ENCODE measurements at places on chromosomes 3 and 15.

- no peak for DNase-seq
Measured at GRCh38 chr15:62515696-62516395, 350.8 kb upstream of the C2CD4B start.

- DNase-seq, result no peak
Measured at GRCh38 chr15:72389231-72389630, 8.9 kb upstream of the TMEM202 start.

DNA sequence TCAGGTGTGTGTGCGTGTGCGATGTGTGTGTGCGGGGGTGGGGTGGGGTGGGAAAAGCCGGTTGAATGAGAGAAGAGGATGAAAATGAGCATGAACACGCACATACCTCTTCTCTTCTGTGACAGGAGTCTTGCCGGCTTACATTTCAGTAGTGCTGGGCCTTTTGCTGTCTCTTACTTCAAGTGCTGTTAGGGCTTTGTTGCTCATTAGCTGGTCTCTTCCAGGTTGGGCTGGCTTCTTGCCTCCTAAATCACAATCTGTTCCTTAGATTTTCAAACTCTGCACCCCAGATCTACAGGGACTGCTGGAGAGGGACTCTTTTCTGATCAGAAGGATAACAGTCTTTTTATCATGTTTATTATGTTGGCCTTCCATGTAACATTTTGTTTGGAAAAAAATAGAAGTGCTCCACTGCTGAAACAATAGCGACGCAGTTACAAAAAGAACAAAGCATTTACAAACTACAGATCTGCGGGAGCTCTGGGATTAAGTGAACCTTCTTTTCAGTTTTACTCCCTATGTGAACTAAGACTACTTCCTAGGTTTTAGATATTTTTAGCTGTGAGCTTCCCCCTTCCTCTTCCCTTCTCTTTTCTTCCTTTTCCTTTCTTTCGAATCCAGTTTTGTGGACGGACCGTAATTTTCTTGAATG lies 48.5 kb downstream of the USP13 start:
- no peak for DNase-seq

- DNase-seq, result no peak
Measured at GRCh38 chr3:55160241-55160983, 232.6 kb upstream of the LRTM1 start.

DNA sequence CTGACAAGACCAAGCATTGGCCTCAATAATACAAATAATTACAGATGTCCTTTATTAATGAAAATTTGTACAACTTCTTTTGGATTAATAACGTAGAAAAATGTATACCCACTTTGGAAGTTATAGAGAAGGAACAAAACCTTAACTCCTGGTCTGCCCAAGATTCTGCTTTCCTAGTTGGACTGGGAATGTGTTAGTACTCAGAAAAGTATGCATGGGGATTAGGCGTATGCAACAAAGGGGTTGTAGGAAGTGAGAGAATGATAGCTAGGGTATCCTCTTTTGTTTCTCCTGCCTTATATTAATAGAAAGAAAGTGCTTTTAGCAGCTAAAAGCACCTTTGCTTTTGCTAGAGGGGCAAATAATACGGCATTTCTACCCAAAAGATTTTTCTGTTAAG lies 116.2 kb upstream of the LRRFIP2 start:
- DNase-seq, result no peak

- peak; percentile 27 for DNase-seq
Measured at GRCh38 chr3:175941352-175941751, 1082.2 kb downstream of the NAALADL2 start.

DNA sequence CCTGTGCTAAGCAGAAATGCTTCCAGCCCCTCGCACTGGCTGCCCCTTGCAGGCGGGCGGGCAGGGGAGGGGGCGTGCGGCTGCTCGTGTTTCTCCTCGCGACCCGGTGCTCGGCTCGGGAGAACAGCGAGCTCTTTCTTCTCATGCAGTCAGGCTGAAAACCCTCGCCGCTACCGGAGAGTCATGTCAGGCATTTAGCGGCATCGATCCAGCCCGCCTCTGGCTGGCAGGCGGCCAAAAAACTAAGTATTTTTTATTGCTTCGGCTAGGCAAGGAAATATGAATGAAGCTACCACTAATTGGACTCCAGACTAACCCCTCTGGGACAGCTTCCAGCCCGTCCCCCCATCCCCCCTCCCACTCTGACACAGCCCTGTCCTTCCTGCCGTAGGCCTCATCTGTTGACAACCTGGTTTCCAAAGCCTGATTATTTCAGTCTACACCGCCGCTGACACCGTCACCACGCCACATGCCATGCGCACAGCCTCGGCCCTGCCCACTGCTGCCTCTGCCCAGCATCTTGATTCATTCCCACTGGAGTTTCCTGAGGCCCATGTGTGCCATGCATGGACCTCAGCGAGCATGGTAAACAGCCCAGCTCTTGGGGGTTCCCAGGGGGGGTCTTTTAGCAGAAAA lies 35.3 kb downstream of the TLE3 start:
- DNase-seq, result peak; percentile 91

- no peak for DNase-seq
Measured at GRCh38 chr3:38314112-38314763, 32.1 kb downstream of the SLC22A14 start.

DNA sequence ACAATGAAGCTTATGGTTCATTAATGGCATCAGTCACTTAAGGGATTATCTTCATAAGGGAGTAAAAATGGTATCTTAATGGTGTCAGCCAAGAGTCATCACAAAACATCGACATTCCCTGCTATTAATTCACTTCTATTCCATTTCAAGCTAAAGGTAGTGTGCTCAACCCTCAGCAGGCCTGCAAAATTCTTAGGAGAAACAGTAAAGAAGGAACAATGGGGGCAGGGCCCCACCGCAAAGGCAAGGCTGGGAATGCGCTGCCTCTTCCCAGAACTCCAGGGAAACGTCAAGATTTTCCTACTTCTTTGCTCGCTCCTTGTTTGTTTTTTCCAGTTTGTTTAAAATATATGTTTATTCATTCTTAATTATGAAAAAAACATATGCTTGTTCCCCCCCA lies 187.3 kb upstream of the TSC22D2 start:
- DNase-seq, result no peak

GRCh38 chr3:121736112-121736511 lies 13.4 kb downstream of the GOLGB1 start:
- DNase-seq, result no peak

DNA sequence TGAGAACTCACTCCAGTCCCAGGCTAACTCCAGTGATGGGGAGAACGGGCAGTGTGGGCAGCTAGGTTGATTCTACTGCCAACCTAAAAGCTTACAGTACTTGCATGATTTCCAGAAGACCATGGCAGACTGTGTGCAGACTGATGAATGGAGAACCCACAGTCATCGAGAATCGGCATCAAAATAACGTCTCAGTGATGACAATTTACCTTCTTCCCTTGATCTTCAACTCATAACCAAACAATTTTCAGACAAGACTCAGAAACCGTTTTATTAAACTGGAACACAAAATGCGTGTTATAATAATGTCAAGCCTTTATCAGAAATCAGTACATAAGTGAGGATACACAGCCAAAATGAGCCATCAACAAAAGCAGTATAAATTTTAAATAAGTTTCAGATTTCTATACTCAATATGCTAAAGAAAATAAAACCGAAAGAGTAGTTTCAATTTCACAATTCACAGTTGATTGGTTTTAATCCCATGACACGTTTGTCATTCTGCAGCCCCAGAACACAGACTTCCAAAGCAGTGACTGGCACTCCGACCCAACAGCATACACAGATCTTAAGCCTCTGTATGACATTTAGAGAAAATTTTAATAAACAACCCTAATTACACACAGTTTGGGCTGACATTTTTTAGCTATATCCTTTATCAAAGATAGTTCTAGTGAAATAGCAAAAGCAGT lies 54.5 kb downstream of the ZMAT3 start:
- no peak for DNase-seq

DNA sequence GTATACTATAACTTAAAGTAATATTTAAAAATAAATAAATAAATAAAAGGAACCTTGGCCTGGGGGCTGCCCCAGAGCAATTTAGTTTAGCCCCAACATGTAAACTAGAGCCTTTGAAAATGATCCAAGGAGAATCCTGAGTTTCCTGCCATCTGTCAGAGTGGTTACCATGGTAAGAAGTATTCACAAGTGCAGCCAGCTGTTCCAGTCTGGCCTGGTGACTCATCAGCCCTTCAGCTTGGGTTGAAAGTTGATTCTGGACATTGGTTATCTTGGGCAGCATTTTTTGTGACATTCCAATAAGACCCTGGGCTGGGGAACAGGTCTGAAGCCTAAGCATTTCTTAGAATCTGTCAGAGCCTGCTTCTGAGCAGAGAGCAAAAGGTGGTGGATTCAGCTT lies 72.7 kb upstream of the LRTM1 start:
- DNase-seq, result no peak

DNA sequence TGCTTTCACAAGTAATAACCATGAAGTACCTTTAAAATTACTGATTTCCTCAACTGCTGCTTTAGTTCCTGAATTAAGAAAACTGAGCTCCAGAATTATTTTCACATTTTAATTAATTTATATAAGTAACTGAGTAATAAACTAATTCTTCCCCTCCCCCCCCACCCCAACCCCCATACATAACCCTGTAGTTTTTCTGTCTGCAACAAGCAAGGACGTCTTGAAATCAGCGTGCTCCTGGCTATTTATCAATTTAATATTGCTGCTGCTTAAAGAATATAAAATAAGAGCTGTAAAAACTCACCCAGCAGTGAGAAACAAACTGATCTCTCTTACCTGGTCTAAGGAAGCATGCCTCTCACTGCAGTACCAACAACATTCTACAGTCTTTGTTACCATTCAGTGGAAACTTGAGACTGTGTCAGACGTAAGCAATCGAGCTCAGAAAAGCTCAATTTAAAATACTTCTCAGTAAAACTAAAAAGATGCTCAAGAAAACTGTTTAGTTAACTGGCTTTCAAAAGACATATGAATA lies 121.0 kb downstream of the TFDP2 start:
- DNase-seq, result peak; percentile 22

- DNase-seq, result no peak
Measured at GRCh38 chr15:69156736-69157381, 3.6 kb upstream of the GLCE start.

DNA sequence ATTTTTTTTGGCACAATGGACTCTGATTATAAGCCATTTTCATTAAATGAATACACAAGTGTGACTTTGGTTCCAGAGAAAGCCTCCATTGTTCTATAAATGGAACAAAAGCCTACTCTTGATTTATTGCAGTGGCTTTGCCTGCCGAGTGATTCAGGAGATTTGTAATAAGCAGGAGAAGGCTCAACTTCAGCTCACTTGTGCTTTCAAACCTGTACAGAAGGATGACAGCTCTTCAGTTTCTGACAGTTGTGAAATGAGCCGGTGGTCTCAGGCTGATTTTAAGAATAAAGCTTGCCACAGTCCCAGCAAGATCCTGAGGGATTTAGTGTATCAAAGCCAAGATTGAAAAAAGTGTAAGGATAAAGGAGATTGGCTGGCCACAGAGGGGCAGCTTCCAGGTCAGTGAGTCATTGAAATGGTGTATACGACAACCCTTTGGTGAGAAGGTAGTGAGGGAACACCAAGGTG lies 438.8 kb upstream of the TGFBR2 start:
- DNase-seq, result peak; percentile 18

- DNase-seq, result no peak
Measured at GRCh38 chr3:98780343-98780742, 17.2 kb downstream of the ST3GAL6 start.

DNA sequence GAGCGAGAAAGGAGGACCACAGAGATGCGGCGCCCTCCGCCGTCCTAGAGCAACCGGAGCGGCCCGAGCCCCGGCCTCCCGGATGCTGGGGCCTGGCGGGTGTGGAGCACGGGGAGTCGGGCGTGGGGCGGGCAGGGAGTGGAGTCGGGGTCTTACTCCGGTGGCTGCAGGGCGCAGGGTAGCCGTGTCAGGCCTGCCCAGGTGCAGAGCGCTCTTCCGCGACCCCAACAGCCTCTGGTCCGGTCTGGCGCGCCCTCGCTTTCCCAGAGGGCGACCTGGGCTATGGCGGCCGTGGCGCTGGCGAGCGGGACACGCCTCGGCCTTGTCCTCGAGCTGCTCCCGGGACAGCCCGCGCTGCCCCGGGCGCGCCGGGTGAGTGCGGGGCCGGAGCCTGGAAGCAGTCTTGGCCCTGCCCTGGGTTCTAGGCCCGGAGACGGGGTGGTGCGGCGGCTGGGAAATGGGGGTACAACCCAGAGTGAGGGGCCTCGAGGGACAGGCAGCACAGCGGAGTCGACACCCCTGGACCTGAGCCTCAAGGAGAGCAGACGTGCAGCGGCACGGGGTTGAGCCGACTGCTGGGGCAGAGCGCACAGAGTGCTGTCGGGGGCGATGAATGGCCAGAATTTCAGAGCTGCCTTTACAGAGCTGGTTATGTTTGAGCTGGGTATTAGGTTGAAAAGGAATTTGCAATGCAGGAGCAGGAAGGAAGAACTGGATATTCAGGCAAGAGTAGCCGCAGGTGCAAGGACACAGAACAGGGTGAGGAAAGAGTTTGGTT lies at the start of gene ZNF662:
Gene ZNF662 (plus strand): TSS at position 73 of the 778 bp plus-strand sequence. CDS start 1,973 bp downstream, outside the sequence.
- DNase-seq, result no peak

DNA sequence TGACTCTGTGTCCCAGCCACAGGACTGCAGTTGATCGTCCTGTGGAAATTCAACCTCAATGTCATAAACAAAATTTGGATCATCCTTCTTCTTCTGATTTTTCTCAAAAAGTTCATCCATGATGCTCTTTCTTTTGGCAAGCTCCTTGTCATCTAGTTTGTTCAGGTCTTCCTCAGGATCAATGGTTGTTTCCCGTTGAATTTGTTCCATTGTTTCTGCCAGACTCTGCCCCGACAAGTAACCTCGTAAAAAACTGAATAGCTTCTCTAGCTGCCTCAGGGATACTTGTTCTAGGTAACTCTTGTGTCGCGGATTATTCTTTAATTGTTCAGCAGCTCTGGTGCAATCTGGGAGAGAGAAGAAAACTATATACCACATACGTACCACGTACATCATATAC lies 4.5 kb downstream of the CEP19 start:
- no peak for DNase-seq

GRCh38 chr15:80695911-80696661 lies 976 bp downstream of the ABHD17C start:
- peak; percentile 10 for DNase-seq

DNA sequence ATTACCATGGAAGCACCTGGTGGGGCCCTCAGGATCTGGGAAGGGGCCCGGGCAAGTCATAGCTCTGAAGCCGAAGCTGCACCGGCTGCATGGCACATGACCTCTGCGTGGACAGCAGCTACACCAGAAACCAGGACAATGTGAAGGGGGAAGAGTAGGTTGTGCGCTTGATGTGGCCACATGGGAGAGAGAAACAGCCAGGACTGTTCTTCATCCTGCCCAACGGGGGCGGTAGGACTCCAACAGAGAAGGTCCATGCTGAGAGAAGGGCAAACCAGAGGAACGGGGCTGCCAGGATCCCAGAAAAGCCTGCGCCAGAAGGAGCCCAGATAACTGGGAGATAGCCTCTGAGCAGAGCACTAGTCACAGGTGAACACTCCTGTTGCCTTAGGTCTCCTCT lies 54.9 kb upstream of the PRR20G start:
- DNase-seq, result no peak

DNA sequence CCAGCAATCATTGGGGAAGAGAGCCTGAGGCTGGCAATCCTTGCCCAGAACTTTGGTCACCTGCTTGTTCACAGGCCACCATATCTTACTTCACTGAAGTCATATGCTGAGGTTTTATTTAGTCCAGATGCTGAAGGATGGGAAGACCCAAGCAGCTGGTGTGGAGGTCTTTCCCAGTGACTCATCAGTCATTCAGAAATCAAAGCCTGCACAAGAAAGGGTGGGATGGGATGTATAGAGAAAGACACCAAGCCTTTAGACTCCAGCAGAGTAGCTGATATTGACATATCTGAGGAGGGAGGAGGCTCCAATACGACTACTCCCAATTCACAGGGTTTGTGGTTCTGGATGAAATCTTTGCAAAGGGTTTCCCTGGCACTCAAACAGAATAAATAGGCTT lies 13.0 kb upstream of the PHLDB2 start:
- DNase-seq, result no peak

GRCh38 chr15:42584031-42584765 lies 8.8 kb downstream of the STARD9 start:
- DNase-seq, result no peak

Measured in NCI-H2081 (cell line).